Esophagus muscularis mucosa (tissue), 4 donors: ENCODE measurements at places on chromosomes 3 and 15.

GRCh38 chr3:46520531-46520930 is 22.8 kb downstream of the RTP3 start:
- H3K27ac ChIP-seq = no peak overlapping the region
- H3K4me3 ChIP-seq = no peak overlapping the region
- DNase-seq = peak; percentile 75
- H3K36me3 ChIP-seq = peaks cover 48% of the 10 kb centered on the region

- no peaks in the 10 kb centered on the region for H3K4me1 ChIP-seq
- no peak for DNase-seq
- H3K27ac ChIP-seq = no peak overlapping the region
These were observed 542.6 kb downstream of the TUSC7 start for GRCh38 chr3:117252208-117252607.

GRCh38 chr3:149472030-149472797 is 2.3 kb upstream of the TM4SF4 start:
- H3K36me3 ChIP-seq = no peaks in the 10 kb centered on the region
- no peak overlapping the region for H3K4me3 ChIP-seq
- H3K4me1 ChIP-seq = peaks cover 14% of the 10 kb centered on the region
- H3K27ac ChIP-seq = no peak overlapping the region

GRCh38 chr3:51916418-51916817 is 13.3 kb upstream of the IQCF1 start:
- no peaks in the 10 kb centered on the region for H3K27me3 ChIP-seq
- no peaks in the 10 kb centered on the region for H3K36me3 ChIP-seq
- H3K4me1 ChIP-seq = no peaks in the 10 kb centered on the region
- no peak overlapping the region for H3K27ac ChIP-seq
- no peak overlapping the region for H3K4me3 ChIP-seq

DNA sequence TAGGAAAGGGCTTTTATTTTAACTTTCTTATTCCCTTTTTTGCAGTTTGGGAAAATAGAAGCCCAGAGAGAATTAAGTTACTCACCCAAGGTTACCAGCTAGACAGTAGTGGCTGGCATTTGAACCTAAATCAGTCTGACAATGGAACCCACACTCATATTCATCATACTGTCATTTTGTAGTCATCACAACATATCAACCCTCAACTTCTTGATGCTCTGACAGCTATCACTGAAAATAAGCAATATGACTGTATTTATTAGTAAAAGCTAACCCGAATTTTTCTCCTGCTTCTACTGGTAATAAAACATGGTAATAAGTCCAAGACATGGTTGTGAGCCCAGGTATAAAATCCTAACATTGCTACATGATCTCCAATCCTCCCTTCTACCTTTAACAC is 585.8 kb upstream of the UBE2E2 start:
- no peaks in the 10 kb centered on the region for H3K27me3 ChIP-seq
- H3K4me3 ChIP-seq = no peak overlapping the region
- H3K4me1 ChIP-seq = no peaks in the 10 kb centered on the region

- H3K36me3 ChIP-seq = peaks cover 80% of the 10 kb centered on the region
- H3K27ac ChIP-seq = no peak overlapping the region
These were observed 14.6 kb downstream of the MRPS25 start for GRCh38 chr3:15050405-15051092.

GRCh38 chr3:81452418-81452817 is 309.0 kb downstream of the GBE1 start:
- no peaks in the 10 kb centered on the region for H3K27me3 ChIP-seq
- DNase-seq = no peak
- H3K27ac ChIP-seq = no peak overlapping the region
- no peaks in the 10 kb centered on the region for H3K4me1 ChIP-seq
- H3K36me3 ChIP-seq = no peaks in the 10 kb centered on the region

GRCh38 chr3:124812291-124813265 is 74.6 kb downstream of the ITGB5 start:
- H3K4me1 ChIP-seq = peaks cover 36% of the 10 kb centered on the region
- no peak overlapping the region for H3K4me3 ChIP-seq
- DNase-seq = peak; percentile 95
- peaks cover 39% of the 10 kb centered on the region for H3K36me3 ChIP-seq

- H3K27ac ChIP-seq = no peak overlapping the region
- DNase-seq = no peak
- H3K36me3 ChIP-seq = peaks cover 4% of the 10 kb centered on the region
- no peak overlapping the region for H3K4me3 ChIP-seq
These were observed 30.8 kb downstream of the TMEM45A start for GRCh38 chr3:100523050-100523760.

DNA sequence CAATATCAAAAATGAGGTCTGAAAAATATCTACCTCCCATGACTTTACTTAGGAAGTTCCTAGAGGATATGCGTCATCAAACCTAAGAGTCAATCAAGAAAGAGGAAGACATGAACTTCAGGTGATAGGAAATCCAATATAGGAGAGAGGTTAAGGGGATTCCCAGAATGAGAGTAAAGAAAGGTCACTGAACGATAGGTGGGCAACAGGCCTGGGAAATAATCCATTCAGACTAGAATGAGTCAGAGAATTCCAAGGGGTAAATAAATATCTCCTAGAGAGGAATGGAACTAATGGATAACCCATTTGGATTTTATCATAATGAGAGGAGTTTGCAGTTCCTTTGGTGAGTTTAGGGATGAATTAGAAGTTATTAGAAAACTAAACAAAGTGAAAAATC is 131.1 kb upstream of the NUDT16 start:
- H3K27me3 ChIP-seq = no peaks in the 10 kb centered on the region
- H3K4me1 ChIP-seq = no peaks in the 10 kb centered on the region
- H3K4me3 ChIP-seq = no peak overlapping the region
- no peak for DNase-seq
- no peaks in the 10 kb centered on the region for H3K36me3 ChIP-seq

DNA sequence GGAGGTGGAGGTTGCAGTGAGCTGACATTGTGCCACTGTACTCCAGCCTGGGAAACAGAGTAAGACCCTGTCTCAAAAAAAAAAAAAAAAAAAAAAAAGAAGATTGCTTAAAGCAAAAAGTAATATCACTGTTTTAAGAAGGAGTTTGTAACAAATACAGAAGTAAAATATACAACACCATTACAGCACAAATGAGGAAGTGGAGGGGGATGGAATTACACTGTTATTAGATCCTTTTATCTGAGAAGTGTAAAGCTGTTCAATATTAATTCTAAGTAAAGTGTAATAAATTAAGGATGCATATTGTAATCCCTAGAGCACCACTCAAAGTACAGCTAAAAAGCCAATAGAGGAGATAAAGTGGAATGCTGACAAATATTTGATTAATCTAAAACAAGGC is 47.0 kb upstream of the SNRPA1 start:
- no peak for DNase-seq
- no peak overlapping the region for H3K4me3 ChIP-seq
- H3K36me3 ChIP-seq = no peaks in the 10 kb centered on the region

DNA sequence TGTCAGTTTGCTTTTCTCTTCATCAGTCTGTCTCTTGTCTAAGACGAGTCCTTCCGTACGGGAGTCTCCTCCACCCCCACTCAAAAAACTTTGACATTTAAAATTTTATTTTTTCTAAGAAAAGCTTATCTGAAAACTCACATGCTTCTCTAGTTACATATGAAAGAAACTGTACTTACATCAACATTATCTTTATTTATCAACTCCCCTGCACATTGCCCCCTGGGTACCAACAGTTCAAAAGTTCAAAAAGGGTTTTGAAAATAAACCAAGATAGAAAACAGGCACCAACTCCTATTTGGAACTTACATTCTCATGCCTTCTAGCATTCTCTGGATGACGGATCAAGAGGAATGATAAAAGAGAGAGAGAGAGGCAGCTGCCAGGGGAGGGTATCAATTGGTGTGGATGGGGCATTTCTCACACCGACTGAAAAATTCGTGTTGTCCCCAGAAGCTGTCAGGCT is 182.5 kb downstream of the FOXP1 start:
- no peak overlapping the region for H3K27ac ChIP-seq
- no peak for DNase-seq
- no peaks in the 10 kb centered on the region for H3K36me3 ChIP-seq
- H3K27me3 ChIP-seq = no peaks in the 10 kb centered on the region
- no peak overlapping the region for H3K4me3 ChIP-seq

- no peaks in the 10 kb centered on the region for H3K36me3 ChIP-seq
- no peaks in the 10 kb centered on the region for H3K27me3 ChIP-seq
- H3K4me3 ChIP-seq = peak overlapping the region; percentile 47
- peaks cover 96% of the 10 kb centered on the region for H3K4me1 ChIP-seq
- no peak for DNase-seq
These were observed 54.6 kb downstream of the RBMS3 start for GRCh38 chr3:29335438-29335837.

DNA sequence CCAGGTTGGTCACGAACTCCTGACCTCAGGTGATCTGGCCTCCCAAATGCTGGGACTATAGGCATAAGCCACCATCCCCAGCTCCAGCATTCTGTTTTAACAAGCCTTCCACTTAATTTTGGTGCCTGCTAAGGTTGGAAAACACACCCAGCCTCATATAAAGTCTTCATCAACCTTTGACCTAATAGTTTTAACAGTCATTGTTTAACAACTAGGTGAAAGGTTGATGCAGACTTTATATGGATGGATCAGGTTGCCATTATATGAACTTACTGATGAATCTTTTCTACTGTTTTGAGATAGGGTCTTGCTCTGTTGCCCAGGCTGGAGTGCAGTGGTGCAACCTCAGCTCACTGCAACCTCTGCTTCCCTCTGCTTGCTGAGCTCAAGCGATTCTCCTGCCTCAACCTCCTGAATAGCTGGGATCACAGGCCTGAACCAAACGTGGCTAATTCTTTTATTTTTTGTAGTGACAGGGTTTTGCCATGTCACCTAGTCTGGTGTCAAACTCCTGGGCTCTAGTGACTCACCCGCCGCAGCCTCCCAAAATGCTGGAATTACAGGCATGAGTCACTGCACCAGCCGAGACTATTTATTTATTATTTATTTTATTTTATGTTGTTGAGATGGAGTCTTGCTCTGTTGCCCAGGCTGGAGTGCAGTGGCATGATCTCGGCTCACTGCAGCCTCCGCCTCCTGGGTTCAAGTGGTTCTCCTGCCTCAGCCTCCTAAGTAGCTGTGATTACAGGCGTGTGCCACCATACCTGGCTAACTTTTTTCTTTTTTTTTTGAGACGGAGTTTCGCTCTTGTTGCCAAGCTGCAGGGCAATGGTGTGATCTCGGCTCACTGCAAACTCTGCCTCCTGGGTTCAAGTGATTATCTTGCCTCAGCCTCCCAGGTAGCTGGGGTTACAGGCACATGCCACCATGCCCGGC is 3.1 kb upstream of the RPAP1 start:
- no peak overlapping the region for H3K27ac ChIP-seq
- H3K36me3 ChIP-seq = no peaks in the 10 kb centered on the region
- no peak for DNase-seq
- no peaks in the 10 kb centered on the region for H3K27me3 ChIP-seq

DNA sequence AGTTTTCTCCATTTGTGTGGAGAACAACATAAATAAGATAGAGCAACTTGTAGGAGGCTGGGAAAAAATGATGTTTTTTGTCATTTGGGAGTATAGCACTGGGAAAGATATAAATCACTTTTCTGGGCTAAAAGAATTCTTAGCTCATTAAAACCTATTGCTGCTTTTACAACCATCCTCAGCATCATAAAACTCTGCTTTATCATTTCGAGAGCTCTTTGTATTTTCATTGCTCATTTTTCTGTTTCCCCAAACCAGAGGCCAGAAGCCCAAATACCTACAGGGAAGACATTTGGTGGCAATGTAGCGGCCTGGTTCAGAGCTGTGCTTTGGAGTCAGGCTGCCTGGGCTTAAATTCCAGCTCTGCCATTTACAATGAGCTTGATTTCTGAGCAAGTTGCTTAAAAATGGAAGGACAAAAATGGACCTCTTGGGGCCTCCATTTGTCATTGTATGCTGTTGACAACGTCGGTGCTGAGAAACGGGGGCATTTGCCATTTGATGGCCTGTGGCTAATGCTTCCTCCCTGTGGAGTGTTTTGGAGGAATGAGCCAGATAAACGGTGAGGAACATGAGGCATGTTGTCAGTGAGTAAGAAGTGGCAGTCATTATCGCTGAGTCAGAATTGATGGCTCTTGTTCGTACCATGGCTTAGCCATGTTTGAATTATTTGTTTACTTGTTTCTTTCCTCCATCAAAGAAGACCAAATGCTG is 260.0 kb downstream of the EBLN2 start:
- no peaks in the 10 kb centered on the region for H3K36me3 ChIP-seq
- H3K4me3 ChIP-seq = no peak overlapping the region
- no peaks in the 10 kb centered on the region for H3K27me3 ChIP-seq
- H3K27ac ChIP-seq = no peak overlapping the region
- DNase-seq = no peak

DNA sequence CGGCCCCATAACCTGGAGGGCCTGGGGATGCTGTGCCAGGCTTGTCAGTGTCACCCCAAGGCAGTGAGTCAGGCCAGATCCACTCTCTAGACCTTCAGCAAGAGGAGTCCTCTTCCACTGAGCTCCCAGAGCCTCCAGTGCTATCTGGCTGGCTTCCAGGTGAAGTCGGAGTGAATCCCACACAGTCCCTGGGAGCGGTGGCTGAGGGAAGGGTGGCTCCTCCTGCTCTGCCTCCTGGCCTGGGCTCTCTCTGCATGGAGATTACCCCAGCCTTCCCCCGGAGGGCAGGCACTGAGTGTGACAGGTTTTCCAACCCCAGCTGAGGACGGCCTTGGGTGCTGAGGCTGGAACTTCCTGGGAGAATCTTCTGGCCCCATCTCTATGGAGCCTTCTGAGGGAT is 82.7 kb downstream of the EPHB1 start:
- H3K4me3 ChIP-seq = no peak overlapping the region
- no peak overlapping the region for H3K27ac ChIP-seq
- H3K36me3 ChIP-seq = no peaks in the 10 kb centered on the region
- DNase-seq = no peak

GRCh38 chr3:56157693-56158362 is 310.4 kb downstream of the ERC2 start:
- H3K27ac ChIP-seq = no peak overlapping the region
- H3K36me3 ChIP-seq = no peaks in the 10 kb centered on the region
- H3K4me3 ChIP-seq = no peak overlapping the region
- H3K4me1 ChIP-seq = no peaks in the 10 kb centered on the region
- no peak for DNase-seq
- no peaks in the 10 kb centered on the region for H3K27me3 ChIP-seq

DNA sequence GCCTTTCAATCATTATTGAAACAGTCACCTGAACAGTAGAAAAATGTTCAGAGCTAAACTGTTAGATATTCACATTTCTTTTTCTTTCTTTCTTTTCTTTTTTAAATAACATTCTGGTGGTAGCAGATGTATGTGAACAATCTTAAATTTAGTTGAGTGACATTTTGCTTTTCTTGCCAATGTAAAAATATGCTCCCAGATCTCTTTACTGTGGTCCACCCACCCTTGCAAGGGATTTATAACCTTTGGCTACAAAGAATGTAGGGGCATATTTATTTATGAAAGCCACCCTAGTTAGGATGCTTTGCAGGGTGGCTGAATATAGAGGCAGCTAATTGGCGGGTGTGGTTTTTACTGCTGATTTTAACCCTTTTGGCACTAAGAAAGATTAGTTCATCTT is 473.9 kb downstream of the MFSD1 start:
- no peaks in the 10 kb centered on the region for H3K27me3 ChIP-seq
- H3K4me1 ChIP-seq = no peaks in the 10 kb centered on the region
- H3K27ac ChIP-seq = no peak overlapping the region
- no peak for DNase-seq
- no peak overlapping the region for H3K4me3 ChIP-seq
